ENCODE measurements at places on chromosomes 12 and 14. TPM values are rescaled to one million over a fixed set of nuclear protein-coding genes. Genes with fewer than 3 reads are reported as not detected.

The RNASE7 gene
- total RNA-seq = not detected

The PAX9 gene
- under 0.01 TPM for total RNA-seq

The SERPINA3 gene
- total RNA-seq = 0.94 TPM

The KRT78 gene
- 1.9 TPM for total RNA-seq

The ACVR1B gene
- 43.2 TPM for total RNA-seq

The AVPR1A gene
- total RNA-seq = 7.6 TPM
